ENCODE measurements at places on chromosomes 11 and 22. TPM values are rescaled to one million over a fixed set of nuclear protein-coding genes. Genes with fewer than 3 reads are reported as not detected.

GRCh38 chr22:47203554-47203991, 441.1 kb downstream of the TBC1D22A start:
- peak; percentile 26 for DNase-seq

GRCh38 chr11:952406-953385, 27.0 kb downstream of the AP2A2 start:
- peak; percentile 85 for DNase-seq

GRCh38 chr11:95100191-95100648, 10.6 kb downstream of the ENDOD1 start:
- no peak for DNase-seq

DNA sequence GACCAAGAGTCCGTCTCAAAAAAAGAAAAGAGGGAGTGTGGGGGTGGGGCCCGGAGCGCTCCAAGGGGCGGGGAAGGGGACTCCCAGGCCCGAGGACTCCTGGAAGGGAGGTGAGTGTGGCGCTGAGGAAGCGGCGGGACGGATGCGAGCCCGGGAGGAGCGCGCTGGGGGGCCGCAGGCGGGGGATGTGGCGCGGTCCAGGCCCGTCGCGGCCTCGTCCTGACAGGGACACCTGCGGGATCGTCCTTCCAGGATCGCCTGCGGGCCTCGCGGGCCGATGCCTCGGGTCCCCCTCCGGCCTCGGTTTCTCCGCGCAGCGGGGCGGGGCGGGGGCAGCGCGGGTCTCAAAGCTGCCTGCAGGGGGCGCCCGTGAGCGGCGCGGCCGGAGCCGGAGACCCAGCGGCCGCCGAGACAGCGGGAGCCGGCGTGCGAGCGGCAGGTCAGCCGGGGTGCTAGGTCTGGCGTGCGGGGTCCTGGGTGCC, 3.8 kb upstream of the ADORA2A start:
- DNase-seq, result no peak

- DNase-seq, result no peak
Observed at GRCh38 chr11:20522536-20522935, 76.9 kb upstream of the SLC6A5 start.

CEND1 gene
- polyA plus RNA-seq, result 0.14 TPM

DNA sequence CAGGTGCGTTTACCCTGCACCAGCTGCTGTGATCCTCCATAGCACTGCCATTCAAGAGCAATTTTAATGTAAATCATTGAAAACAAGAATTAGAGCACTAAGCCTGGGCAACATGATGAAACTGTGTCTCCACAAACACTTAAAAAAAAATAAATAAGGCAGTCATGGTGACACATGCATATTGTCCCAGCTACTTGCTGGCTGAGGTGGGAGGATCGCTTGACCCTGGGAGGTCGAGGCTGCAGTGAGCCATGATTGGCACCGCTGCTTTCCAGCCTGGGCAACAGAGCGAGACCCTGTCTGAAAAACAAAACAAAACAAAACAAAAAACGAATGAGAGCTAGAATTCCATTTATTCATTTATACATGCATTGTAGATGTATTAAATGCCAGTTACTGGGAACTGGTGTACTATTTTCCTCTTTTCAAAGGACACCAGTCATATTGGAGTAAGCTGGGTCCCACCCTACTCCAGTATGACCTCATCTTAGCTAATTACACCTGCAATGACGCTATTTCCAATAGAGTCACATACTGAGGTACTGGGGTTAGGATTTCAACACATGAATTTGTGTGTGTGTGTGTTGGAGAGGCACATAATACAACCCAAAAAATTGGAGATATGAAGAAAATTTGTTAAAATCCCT, 101.9 kb downstream of the MICAL2 start:
- DNase-seq, result no peak

DNA sequence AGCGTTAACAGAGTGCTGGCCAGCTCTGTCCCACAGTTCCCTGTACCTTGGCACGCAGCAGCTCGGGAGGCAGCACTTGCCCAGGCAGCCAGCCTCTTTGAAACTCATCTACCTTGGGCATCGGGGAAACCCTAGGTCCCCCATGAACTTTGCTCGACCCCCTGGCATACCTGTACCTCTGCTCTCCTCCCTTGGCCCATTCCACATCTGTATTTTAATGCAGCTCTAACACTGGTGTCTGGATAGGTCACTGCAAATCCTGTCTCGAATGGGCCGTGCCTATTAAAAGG, 304.1 kb downstream of the TBC1D22A start:
- no peak for DNase-seq

DNA sequence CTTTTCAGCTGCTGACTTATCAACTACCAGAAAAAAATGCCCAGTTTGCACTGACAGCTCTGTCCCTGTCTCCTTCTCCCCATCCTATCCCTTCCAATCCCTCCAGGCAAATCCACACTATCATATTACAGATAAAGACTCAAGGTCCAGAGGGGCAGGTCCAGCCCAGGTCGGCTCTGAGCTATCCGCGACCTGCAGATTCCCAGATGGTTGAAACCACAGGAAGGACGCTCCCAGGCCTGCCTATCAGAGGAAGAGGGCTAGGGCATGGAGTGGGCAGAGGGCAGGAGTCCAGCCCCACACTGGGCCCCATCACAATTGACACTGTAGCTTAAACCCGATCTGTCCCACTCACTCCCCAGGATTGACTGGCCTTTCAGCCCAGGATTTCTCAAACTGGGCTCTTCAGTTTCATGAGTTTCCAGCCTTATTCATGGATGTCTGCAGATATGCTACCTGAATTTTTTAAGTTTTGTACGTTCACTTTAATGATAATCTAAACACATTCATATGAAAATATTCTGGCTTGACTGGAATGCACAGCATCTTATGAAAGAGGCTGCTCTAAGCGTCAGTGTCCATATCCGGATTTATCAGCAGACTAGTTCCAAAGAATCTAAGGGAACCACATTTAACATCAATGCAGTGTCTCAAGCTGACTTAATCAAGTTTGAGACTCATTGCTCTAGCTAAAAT, 16.4 kb upstream of the FCHSD2 start:
- no peak for DNase-seq

DNA sequence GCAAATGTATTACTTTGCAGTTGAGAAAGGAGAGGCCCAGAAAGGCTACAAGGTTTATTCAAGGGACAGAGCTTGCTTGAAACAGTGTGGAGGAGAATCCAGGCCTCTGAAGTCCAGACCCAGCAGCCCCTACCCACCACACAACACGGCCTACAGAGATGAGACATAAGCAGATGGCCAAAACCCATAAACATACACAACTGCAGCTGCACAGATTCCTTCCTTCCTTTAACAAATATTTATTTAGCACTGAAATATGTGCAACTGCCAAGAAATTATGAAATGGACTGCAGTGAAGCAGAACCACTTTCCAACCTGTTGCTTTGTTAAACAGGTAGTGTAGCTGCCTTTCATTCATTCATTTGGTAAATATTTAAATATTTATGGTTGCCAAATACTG, 122.3 kb downstream of the SPATA19 start:
- peak; percentile 67 for DNase-seq

DNA sequence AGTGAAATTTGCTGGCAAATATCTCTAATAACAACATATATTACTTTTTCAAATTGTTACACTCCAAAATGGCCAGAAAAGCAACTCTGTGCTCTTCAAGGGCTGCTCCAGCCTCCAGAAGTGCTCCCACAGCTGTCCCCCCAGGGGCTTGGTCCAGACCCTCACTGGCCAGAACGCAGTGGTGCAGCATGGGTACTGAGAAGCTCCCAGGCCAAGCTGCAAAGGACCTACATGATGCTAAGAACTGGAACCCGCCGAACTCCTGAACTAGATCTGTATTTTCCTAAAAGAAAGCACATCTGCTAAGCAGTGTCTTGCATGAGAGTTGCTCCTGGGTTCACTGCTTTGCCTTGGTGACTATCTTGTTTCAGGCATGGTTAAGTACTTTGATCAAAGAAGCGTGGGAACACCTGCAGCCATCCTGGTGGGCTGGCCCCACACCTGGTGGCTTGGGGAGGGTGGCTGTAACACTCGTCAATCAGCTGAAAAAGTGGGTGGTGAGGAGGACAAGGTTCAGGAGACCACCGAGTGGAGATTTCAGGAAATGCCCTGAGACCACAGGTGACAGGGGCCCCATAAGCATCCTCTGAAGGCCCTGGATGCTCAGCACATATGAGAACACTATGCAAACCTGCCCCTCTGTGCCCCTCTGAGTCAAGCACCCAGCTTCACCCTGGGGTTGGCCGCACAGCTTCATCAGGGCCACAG, 72.7 kb upstream of the PITPNB start:
- peak; percentile 8 for DNase-seq

GRCh38 chr11:95548416-95548815, 241.2 kb downstream of the FAM76B start:
- DNase-seq, result no peak

- no peak for DNase-seq
Observed at GRCh38 chr11:55572548-55572947, 620 bp downstream of the OR4C16 start.

EXPH5 gene
- 1.1 TPM for polyA plus RNA-seq

DNA sequence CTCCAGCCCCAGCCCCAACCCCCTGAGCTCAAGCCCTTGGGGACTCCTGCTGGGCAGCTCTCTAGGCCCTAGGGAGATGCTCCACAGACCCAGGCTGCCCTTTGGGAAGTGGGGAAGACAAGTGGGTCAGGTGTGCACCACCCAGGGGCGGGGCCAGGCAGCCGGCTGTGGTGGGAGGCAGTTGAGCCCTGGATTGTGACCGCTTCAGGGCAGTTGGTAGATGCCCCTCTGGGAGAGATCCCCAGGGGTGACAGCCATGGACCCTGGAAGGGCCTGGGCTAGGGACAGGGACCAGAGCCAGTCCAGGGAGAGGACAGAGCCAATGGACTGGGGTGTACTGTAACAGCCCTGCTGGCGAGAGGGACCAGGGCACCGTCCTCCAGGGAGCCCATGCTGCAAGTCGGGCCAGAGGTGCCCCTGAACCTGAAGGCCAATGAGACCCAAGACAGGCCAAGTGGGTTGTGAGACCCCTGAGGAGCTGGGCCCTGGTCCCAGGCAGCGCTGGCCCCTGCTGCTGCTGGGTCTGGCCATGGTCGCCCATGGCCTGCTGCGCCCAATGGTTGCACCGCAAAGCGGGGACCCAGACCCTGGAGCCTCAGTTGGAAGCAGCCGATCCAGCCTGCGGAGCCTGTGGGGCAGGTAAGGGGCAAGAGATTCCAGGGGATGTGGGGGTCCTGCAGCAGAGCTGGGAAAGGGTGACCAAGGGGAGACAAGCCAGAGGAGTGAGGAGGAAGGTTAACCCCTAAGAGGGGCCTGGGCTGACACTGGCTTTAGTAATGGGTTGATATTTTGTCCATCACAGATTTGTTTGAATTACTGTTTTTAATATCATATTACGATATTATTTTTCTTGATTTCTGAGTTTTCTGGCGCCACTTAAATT, at the start of gene IGLL5:
Gene IGLL5, plus strand, starts transcription at position 196 of the 883 bp plus-strand sequence. Its CDS starts 238 bp downstream, at position 434.
- no peak for DNase-seq

ART1 gene
- polyA plus RNA-seq, result 0.14 TPM

- peak; percentile 7 for DNase-seq
Observed at GRCh38 chr22:21446827-21447690, 20.1 kb upstream of the TMEM191C start.

BTBD18 gene
- polyA plus RNA-seq, result not detected

DNA sequence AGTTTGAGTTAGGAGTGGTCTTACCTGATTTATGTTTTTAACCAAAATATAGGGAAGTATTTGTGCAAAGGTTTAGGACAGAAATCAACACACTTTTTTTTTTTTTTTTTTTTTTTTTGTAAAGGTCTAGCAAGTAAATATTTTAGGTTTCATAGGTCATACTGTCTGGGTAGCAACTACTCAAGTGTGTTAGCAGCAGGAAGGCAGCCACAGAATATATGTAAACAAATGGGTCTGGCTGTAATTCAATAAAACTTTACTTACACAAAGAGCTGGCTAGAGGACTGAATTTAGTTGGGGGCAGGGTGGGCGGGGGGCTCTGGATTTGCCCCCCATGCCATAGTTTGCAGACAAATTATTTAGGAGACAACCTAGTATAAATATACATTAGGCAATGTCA, 510.4 kb downstream of the NELL1 start:
- peak; percentile 13 for DNase-seq

DNA sequence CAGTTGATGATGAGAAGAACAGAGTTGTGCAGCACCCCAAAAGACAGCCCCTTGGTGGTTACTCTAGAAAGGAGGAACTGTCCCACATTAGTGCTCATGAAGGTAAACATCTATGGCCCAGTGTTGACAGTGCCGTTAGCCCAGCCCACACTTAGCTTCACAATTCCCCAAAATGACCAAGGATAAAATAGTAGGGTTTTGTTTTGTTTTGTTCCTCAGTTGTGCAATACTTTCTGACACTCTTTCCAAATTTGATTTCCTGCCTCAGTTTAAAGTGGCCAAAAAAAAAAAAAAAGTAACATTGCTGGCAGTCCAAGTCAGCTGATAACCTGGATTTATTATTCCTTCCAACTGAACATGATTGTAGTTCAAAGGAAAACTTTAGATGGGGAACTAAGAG, 269.4 kb downstream of the TMEM135 start:
- DNase-seq, result peak; percentile 64
